ENCODE measurements at places on chromosomes 5 and 9.

DNA sequence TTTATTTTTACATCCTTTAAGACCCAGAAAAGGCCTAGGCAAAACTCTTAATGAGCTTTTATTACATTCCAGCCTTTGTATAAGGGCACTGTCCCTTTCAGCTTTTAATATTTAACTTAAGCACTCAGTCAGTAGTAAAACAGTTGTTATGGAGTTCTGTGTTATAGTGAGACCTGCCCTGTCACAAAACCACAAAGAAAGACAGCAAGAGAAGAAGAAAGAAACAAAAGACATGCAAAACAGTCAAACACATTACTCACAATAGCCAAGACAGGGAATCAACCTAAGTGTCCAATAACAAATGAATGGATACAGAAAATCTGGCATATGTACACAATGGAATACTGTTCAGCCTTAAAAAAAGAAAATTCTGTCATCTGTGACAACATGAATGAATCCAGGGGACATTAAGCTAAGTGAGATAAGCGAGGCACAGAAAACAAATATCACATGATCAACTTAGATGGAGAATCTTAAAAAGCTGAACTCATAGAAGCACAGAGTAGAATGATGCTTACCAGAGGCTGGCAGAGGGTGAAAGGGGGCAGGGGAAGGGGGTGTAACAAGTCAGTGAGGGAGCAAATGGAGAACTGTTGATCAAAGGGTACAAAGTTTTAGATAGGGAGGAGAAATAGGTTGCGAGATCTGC is 63.8 kb upstream of the CCNG1 start:
- DNase-seq = no peak

GRCh38 chr9:81666123-81666522 is 23.2 kb downstream of the TLE1 start:
- no peak for DNase-seq

DNA sequence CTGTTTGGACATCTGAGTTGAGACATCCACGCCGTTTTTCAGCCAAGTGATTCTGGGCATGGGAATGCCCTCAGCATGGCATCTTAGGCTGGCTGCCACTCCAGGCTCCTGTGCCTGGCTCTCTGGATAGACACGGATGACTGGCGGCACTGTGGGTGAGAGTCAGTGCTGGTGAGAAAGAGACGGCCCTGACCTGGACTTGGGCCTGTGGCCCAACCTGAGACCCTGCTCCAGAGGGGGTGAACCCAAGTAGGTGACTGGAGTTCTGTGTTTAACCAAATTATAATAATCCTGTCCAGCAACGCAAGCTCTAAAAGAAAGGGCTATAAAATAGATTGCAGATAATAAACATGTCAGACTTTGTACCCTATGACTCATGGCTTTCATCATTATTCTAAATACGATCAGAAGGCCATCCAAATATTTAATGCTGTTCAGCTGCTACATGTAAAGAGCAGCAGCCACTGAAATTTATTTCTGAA is 173.9 kb downstream of the HSPA4 start:
- no peak for DNase-seq

GRCh38 chr5:171431251-171431777 is 11.9 kb downstream of the FGF18 start:
- no peak for DNase-seq

- DNase-seq = no peak
Observed at GRCh38 chr5:57366744-57367143, 115.9 kb downstream of the ACTBL2 start.

GRCh38 chr5:124742521-124742920 is 3.9 kb downstream of the ZNF608 start:
- DNase-seq = no peak

- DNase-seq = no peak
Observed at GRCh38 chr5:22102823-22103359, 750.3 kb downstream of the CDH12 start.

DNA sequence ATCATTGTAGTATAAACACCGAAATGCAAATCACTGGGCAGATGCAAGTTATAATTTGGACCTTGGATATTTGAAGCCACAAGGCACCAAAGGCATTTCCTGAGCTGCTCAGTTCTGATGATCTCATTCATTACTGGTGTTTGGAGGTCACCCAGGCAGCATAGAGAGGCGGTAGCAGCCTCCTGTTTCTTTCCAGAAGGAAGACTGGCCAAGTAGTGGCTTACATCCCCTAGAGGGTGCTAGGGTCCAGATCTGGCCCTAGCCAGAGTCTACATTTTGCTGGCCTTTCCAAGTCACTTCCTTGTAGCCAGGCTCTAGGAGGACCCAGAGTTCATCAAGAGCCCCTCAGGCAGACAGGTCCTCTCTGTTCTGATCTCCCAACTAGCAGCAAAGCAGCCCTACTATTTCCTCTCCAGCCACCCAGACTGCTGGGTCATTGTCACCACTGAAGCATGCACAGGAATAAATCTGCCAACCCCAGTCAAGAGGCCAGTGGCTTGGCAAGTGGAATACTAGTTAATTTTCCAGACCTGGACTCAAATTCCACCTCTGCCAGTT is 33.4 kb upstream of the TTC1 start:
- no peak for DNase-seq

DNA sequence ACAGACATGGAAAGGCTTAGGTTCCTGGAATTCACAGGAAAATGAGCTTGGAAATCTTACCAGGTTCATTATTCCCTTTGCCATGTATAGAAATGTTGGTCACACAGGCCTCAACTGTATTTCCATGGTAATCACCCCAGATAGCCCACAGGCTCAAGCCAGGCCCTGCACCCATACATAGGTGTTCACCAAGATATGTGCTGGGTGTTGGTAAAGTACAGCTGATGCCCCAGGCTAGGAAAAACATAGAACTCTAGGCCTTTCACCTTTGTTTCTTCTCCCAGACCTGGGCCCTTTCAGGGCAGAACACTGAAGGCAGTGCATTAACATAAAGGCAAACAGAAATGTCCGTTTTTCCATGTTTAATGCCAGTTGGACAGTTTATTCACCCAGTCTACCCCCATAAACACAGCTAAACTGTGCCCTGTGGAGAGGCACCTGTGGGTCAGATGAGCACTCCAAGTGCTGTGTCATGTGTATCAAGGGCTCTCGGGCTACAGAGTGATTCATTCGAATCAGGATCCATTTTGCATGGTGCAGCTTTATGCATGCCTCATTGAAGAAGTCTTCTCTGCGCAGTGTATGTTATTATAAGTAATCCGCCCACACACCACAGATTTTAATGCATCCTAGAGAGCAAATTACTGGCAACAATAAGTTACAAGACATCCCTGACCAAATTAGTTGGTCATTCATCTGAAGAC is 93.4 kb upstream of the SLC30A5 start:
- no peak for DNase-seq

- DNase-seq = no peak
Observed at GRCh38 chr5:124663101-124663506, 83.3 kb downstream of the ZNF608 start.

GRCh38 chr9:69389437-69389995 is 64.5 kb downstream of the ENTREP1 start:
- DNase-seq = no peak

- no peak for DNase-seq
Observed at GRCh38 chr5:55633574-55634208, 78.4 kb downstream of the SLC38A9 start.

DNA sequence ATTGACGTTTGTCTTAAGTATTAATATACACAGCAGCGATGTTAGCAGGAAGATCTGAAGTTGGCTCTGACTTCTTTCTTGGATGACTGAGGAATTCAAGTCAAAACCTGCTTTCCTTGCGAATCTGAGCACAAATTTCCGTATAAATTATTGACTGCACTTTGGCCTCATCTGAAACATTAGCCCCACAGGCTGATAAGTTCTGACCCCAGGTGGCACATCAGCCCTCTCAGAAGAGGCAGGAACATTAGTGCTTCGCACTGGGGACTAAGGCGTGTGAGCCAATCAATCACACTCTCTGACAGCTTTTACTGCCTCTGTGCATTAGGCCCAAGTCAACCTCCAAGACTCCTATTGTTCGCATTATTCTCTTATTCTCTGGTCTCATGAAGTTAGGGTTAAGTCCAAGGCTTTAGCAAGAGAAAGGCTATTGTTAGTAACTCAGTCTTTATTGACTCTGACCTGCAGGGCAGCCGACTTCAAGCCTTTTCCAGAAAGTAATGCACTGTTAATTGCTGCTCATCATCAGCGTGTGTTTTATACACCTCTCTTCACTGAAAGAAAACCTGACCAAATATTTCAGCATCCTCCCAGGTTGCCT is 84.2 kb downstream of the ZNF608 start:
- DNase-seq = no peak

DNA sequence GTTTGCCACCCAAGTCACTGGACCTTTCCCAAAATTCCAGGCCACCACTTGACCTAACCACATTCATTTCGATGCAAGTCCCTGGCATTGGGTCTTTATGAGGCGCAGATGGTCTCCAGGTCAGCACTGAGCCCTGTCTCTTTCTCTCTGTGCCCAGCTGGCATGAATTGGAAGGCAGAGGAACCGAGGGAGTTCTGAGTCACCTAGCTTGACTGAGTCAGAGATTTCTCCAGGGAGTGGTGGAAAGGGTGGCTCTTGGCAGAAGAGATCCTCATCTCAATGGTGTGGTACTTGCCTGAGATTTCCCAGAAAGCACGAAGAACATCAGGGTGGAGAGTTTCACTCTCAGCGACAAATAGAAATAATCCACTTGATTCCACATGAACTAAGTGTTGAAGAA is 43.8 kb downstream of the WDR36 start:
- no peak for DNase-seq

- DNase-seq = no peak
Observed at GRCh38 chr5:405421-405820, 37.6 kb upstream of the EXOC3 start.

- no peak for DNase-seq
Observed at GRCh38 chr5:153827397-153827796, 211.3 kb downstream of the FAM114A2 start.

- DNase-seq = no peak
Observed at GRCh38 chr5:74248576-74248975, 392.0 kb downstream of the ENC1 start.

DNA sequence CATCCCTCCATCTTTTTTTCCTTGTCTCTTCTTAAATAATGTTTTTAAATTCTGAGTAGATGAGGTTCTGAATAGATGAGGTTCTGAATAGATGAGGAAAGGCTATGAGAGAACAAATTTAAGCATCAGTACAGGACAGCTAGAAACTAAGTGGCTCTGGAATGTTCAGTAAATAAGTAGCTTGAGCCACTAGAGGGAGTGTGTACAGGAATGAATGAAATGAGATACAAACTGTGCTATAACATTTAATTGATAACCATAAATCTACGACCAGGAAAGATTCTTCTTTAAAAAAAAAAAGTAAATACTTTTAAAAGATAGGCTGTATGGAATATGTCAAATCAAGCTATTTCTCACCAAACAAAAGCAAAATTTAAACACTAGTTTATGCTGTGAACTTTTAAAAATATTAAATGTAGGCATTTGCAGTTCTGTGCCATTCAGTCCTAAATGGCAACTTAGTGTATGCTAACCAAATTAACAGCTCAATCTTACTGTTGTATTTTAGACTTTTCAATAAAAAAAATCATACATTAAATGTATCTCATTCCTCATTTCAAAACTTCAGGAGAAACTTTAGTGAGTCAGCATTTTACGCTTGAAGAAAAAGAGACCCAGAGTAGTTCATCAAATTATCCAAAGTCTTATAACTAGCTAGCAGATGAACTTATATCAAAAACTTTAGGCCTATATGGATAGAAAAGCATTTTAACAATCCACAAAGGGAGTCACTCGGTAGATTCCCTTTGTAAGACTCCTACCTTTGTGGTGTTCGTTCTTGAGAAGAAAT is 70.4 kb upstream of the SNX2 start:
- no peak for DNase-seq

GRCh38 chr5:60802986-60803385 is 41.1 kb downstream of the ELOVL7 start:
- no peak for DNase-seq

All from T-helper 9 cell (primary cell).